Right renal pelvis (tissue), 4 donors: ENCODE measurements at places on chromosomes 1 and 21.

DNA sequence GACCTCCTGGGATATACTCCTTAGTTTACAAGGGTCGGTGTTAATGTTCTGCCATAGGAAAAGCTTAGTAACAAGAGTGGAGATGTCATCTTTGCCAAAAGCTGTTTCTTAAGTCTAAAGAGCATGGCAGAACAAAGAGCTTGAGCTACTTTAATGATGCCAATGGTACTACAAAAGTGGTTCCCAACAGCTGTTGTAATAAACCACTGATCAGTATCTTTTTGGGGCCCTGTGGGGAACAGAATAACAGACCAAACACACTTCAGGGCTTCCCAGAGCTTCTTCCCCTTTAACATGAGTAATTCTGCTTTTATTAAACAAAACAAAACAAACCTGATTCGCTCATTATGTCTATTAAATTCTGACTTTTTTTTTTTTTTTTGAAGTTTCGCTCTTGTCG is 116.3 kb downstream of the NCAM2 start:
- no peak for DNase-seq

GRCh38 chr1:225458222-225458631 is 30.4 kb upstream of the LBR start:
- DNase-seq, result no peak

DNA sequence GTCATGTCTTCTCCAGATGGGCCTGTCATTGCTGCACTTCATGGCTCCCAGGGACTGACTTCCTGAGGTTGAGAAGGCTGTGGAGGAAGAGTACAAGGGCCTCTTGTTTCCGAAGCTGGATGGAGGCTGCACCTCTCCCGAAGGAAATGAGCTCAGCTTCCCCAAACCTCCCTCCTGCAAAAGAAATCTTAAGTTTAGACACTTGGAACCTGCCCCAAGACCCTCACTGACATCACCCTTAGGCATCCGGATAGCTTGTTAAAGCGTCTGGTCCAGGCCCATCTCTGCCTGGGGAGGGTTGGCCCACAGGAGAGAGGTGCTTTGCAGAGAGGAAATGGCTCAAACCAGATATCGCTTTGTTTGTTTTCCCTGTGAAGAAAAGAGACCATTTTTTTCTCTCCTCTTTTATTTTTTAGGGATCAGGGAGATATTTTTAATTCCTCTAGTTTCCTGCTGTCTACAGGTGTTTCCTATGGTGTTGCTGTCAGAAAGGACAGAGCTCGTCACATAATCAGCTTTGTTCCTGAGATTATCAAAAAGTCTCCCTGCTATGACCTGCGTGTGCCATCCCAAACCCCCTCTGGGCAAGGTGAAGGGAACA is 25.0 kb downstream of the RCSD1 start:
- no peak for DNase-seq

GRCh38 chr1:2346691-2347408 is 44.5 kb downstream of the MORN1 start:
- DNase-seq, result no peak

- DNase-seq, result no peak
These were observed 17.1 kb downstream of the OSCP1 start for GRCh38 chr1:36433102-36433501.

DNA sequence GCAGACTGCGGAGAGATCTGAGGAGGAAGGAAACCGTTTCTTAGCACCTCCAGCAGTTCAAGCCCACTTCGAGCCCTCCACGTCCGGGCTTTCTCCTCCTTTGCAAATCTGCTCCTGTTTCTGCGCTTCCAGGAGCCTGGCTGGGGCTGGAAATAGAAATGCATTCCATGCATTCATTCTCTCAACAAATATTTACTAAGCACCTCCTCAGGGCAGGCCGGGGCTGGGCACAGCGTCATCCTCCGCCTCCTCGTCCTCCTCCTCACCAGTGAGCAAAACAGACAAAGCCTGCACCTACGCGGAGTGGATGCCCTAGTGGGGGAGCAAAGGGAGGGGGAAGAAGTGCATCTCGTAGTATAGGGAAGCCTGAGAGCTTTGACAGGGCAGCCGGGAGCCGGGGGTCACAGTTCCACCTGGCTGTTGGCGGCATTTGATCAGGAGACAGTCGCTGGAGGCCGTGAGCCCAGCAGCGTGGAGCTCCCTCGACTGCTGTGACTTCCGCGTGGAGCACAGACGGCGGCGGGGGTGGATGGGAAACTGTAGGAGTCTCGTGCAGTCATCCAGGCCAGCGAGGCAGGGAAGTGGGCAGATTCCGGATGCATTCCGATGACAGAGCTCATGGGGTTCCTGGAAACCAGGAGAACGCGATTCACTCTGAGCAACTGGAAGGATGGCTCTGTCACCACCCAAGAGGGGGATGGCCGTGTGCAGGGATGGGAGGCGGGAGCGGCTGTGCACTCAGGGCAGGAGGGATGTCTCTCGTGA is 93.5 kb downstream of the SIK1 start:
- DNase-seq, result no peak

DNA sequence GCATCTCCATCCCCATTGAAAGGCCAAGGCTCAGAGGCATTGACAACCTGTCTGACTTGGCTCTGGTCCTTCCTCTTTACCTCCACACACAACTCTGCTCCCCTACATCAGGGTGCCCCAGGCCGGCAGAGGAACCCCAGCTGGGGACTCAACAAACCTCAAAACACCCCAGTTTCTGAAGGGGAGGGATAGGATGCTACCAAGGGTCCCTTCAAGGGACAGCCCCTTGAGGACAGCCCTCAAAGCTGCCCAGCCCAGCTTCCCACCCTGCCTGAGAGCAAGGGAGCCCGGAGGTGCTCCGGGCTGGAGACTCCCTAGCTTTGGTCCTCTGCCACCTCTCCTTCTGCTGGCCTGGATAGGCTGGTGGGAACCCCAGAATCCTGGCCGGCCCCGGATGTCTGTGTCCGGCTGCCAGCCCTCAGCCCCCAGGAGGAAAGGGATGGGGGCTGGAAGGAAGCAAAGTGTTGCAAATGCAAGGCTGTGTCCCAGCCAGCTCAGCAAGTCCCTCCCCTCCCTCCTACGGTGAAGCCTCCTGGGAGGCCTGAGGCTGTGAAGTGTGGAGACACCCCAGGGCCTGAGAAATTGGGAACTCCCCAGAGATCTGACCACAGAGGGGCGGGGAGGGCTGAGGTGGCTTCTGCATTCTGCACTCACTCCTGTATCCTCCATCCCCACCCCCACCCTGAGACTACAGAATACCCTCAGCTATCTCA is 1.1 kb upstream of the MARCKSL1 start:
- DNase-seq, result no peak

DNA sequence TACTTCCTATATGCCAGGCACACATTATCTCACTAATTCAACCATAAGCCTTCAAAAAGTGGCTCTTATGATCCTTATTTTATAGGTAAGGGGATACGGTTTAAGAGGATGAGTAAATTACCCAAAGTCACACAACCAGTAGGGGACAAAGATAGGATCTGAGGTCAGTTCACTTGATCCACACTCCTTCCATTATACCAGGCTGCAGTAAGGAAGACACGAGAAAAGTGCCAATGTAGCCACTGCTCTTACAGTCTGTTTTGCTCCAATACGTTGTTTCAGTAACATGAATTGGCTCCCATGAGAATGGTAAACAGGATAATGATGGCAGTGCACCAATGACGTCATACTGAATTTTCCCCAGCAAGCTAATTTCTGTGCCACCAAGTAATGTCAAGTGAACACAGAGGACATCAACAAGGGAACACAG is 15.4 kb upstream of the GUCA2A start:
- no peak for DNase-seq
